ENCODE measurements at places on chromosomes 11 and 22.
A peak's percentile ranks its signal among the peaks of the same experiment; 100 is the strongest.

DNA sequence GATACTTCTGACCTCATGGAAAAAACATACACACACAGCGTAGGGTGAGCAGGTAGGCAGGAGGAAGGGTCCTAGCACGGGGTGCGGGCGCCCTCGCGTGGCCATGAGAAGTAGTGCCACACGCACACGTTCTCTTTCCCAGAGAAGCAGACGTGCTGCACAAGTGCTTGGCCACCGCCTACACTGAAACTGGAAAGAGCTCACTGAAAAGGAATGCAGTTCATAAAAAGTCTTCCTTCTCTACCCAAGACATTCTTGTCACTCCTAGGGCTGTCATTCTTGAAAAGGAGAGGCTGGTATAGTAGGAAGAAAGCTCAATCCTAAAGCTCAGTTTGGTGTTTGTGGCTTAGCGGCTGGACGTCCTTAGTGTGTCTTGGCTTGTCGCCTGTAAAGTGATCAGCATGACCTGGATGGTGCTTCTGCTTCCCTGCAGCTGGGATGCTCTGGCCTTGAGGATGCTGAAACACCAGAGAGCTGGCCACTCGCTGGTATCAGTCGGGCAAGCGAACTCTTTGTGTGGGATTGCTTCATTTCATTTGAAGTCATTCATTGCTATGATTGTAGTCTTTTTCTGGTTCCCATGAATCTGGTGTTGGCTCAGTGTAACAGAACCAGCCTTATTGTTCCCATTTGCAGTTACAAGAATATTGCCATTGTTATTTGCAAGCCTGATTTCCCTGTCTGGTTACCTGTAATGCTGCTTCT is 303.8 kb downstream of the NTM start:
- DNase-seq: peak; percentile 44

- DNase-seq: no peak
Measured at GRCh38 chr22:22574361-22574760, 15.3 kb upstream of the PRAME start.

DNA sequence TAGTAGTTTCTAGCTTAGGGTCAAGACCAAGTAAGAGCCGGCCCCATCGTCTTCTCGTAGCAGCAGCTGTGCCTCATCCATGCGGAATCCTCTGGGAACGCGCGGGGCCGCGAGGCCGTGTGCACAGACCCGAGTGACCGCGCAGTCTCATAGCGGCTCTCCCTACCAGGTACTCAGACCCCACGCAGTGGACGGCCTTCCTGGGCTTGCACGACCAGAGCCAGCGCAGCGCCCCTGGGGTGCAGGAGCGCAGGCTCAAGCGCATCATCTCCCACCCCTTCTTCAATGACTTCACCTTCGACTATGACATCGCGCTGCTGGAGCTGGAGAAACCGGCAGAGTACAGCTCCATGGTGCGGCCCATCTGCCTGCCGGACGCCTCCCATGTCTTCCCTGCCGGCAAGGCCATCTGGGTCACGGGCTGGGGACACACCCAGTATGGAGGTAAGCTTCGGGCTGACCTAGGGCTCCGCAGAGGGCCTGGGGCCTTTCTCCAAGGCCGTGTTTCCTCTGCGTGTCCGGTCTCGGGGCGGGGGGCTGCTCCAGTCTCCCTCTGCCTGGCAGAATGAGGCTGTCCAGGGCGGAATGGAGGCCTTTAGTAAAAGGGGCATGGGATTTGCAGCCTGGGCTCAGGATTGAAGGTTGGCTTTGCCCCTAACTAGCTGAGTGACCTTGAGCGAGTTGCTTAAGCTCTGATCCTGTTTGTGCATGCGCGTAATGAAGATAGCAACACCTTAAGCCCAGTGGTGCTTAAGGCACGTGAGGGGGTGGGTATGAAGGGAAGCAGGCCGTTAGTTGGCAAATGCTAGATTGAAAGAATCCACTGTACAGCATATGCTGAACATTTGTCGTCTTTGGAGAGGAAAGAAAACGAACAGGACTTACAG is 48.9 kb downstream of the ST14 start:
- DNase-seq: no peak

- DNase-seq: no peak
Measured at GRCh38 chr11:67732045-67732787, 57.8 kb upstream of the ALDH3B2 start.

GRCh38 chr22:46829941-46830715 is 67.7 kb downstream of the TBC1D22A start:
- no peak for DNase-seq

DNA sequence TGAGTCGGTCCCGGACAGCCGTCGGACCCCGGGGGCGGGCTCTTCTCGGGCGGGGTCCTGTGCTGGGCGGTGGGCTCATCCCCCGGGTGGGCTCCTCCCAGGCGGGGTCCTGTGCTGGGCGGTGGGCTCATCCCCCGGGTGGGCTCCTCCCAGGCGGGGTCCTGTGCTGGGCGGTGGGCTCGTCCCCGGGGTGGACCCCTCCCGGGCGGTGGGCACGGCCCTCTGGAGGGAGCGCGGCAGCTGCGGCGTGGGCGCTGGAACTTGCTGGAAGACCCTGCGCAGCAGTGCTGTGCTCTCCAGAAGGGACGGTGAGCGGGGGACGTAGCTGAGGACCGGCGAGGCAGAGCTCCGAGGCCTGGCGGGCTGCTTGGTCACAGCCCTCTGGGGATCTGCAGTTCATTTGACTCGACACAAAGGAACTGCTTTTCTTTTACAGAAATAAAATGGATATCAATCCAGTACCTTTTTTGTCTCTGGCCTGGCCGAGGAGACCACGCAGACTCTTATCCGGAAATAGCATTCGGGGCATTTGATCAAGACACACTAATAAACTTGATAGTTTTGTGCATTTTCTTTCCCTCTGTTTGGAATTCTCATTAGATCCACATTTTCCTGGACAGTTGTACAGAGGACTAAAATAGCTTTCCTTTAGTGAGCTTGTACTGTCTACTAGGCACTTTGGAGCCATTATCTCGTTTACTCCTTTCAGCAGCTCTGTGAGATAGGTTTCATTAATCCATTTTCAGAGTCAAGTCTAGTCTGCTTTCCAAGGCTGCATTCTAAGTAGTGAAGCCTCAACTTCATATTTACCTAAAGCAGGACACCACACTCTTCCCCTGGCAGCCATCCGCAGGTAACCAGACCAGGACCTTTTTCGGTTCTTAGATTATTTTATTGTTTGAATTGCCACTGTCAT is 812 bp downstream of the JAM3 start:
- no peak for DNase-seq

GRCh38 chr11:84476581-84476980 is 1150.6 kb downstream of the DLG2 start:
- no peak for DNase-seq

DNA sequence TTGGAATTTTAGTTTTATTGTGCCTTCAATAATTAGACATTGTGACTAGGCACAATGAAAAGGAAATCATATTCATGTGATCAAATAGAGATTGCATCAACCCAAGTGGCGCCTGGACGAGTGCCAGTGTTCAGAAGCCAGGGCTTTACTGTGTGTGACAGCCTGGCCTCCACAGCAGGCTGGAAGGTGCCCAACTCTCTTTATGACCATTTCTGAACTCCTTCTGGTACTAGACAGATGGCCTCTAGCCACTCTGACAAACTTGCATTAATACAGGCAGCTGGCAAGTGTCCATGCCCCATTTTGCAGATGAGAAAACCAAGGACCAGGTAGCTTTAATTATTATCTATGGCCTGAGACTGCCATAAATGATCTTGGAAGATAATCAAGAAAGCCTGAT is 8.3 kb upstream of the POU2AF1 start:
- no peak for DNase-seq

DNA sequence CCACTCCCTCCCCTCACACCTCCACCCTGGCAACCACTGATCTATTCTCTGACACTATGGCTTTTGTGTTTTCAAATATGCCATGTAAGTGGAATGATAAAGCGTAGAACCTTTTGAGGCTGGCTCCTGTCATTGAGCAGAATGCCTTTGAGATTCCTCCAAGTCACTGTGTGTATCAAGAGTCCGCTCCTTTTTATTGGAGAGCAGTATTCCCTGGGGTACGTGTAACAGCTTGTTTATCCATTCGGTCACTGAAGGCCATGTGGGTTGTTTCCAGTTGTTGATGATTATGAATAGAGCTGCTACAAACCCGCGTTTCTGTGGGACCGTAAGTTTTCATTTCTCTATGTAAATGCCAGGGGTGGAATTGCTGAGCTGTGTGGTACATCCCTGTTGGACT is 10.3 kb downstream of the TP53I11 start:
- no peak for DNase-seq

GRCh38 chr22:38162881-38163843 is 18.5 kb downstream of the PLA2G6 start:
- DNase-seq: peak; percentile 29

- no peak for DNase-seq
Measured at GRCh38 chr11:16336204-16336603, 20.1 kb downstream of the SOX6 start.

GRCh38 chr22:39690881-39691605 is 120.5 kb downstream of the CACNA1I start:
- DNase-seq: no peak

DNA sequence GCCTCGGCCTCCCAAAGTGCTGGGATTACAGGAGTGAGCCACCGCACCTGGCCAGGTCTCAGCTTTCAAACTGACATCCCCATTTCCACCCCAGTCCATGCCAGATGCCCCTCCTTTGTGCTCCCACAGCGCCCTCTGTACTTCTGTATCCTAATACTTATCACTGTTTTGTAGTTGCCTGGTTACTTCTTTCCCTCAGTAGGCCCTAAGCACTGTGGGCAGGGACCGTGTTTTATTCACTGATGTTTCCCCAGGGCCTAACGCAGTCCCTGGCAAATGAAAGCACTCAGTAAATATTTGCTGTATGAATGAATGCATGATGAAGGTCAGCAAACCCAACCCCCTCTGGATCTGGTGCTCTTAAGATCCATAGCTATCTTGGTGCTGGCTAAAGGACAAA is 2.2 kb upstream of the TRIM3 start:
- no peak for DNase-seq

DNA sequence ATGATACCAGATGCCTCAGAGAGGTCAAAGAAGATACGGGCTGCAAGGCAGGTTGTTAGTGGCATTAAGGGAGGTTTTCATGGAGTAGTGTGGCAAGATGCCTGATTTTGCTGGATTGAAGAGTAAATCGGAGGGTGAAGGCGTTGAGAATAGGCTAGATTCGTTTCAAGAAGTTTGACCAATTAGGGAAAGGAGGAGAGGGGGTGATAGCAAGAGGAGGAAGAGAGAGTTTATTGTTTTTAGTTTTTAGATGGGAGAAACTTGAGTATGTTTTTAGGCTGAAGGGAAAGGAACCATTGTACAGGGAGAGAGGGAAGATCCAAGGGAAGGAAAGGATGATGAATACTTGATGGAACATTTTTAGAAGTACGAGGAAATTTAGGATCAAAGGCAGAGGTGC is 16.5 kb downstream of the CSTPP1 start:
- DNase-seq: no peak

DNA sequence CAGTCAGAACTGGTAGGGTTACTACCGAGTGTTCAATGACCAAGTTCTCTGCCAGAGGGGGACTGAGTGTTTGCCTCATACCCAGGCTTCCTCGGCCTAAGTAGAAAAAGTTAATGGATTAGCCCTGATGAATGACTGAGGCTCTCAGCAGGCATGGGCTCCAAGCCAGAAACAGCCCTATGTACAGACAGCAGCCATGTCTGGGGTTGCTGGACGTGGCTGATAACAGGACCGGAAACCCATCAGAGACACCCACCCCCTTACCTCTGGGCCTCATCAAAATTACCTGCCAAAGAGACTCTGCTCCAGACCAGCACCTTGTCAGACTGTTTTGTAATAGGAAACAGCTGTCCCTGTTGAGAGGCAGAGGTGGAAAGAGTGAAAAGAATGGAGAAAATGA is 351.4 kb downstream of the ETS1 start:
- no peak for DNase-seq

GRCh38 chr22:34429314-34429713 is 509.0 kb upstream of the LARGE1 start:
- no peak for DNase-seq

GRCh38 chr22:44759430-44760310 is 7.3 kb downstream of the ARHGAP8 start:
- no peak for DNase-seq

DNA sequence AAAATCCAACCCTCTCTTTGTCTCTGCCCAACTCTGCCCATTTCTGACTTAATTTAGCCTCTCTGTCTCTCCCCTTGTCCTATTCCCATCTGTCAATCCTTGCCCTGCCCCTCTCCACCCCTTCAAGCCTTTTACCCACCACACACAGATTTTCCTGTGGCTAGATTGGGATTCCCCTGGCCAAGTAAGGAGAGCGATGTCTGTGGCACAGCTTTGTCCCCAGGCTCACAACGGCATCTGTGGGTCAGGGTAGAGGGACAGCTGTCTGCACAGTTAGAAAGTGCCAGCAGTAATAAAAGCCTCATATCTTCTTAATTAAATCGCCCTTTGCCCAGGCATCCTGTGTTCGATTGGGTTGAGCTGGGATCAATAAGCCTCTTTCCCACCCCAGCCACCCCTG is 1.3 kb upstream of the KCNC1 start:
- DNase-seq: no peak

DNA sequence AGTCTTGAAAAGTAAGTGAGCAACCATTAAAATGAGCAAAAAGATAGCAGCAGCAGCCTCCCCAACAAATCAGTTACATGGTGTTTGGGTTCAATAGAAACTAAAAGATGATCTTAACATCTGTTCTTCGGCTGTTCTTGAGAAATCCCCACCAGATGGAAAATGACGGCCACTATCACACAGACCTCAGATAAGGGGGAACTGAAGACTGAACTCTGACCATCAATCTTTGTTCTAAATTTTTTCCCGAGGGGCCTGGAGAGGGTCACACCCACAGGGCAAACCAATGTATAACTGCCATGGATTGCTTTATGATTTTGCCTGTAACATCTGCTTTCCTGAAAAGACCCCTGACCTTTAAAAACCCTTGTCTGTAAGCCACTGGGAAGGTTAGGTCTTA is 624.8 kb upstream of the KIRREL3 start:
- DNase-seq: no peak

DNA sequence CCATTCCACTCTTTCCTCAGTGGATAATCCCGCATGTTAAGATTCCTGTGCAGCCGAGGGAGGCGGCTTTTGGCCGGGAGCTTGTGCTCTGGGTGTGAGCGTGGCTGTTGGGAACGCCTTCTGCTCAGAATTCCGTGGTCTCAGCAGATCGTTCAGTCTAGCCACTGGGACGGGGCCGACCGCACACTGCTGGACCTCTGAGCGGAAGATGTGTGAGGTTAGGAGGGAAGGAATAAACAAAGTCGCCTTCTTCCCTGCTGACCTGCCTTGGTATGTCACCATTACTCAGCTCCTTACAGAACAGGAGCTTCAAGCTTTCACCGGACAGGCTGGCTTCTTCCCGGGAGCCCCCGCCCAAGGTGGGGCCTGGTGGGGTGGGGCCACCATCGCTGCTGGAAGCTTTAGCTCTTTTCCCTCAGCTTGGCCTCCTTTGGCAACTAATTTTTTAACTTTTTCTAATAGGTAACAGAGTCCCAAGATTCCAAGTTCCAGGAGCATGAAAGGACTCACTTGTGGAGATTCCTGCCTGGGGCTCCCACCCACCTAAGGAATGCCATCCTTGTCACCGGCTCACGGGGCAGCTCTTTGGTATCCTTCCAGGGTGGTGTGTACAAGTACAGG is 22.5 kb upstream of the SEPTIN5 start:
- DNase-seq: no peak

GRCh38 chr11:88297421-88297820 is 40.1 kb downstream of the CTSC start:
- no peak for DNase-seq

- DNase-seq: no peak
Measured at GRCh38 chr22:28030473-28030872, 111.4 kb upstream of the PITPNB start.

GRCh38 chr22:28151151-28151816 is 232.2 kb upstream of the PITPNB start:
- no peak for DNase-seq

GRCh38 chr11:93193731-93194130 is 4.1 kb downstream of the SLC36A4 start:
- no peak for DNase-seq

Data from GM19239 (cell line).